Fibroblast of skin of left quadriceps (primary cell): ENCODE measurements at places on chromosomes 5 and 9.

DNA sequence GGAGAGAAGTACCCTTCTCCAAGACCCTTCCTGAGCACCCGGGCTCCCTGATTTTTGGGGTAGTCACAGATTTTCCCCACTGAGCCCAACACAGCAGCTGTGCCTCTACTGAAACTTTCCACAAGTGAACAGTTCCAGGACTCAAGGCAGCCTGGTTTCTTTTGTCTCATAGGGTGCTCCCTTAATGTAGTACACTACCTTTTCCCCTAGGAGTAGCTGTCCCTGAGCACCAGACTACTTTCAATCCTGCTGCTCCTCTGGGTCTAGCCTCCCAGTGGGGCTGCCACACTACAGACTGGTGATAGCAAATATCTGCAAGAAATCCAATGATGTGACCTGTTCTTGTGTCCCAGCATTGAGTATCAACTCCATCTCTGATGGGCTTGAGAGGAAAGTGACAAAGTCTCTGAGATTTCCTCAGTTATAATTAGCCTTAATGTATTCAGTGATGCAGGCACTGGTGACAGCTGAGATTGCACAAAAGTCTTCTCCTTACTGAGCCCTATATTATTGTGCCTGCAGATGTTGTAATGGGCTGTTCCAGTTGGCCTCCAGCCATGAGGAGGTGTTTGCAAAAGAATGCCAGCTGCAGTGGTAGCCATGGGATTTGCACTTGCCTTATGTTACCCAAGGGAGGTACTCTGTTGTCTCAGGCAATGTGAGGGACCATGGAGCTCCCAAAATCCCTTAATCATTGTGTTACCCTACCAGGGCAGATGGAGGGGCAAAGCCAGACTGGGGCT, 1802.5 kb downstream of the EFNA5 start:
- DNase-seq, result no peak

GRCh38 chr5:82331557-82331956, 53.4 kb upstream of the RPS23 start:
- DNase-seq, result no peak

DNA sequence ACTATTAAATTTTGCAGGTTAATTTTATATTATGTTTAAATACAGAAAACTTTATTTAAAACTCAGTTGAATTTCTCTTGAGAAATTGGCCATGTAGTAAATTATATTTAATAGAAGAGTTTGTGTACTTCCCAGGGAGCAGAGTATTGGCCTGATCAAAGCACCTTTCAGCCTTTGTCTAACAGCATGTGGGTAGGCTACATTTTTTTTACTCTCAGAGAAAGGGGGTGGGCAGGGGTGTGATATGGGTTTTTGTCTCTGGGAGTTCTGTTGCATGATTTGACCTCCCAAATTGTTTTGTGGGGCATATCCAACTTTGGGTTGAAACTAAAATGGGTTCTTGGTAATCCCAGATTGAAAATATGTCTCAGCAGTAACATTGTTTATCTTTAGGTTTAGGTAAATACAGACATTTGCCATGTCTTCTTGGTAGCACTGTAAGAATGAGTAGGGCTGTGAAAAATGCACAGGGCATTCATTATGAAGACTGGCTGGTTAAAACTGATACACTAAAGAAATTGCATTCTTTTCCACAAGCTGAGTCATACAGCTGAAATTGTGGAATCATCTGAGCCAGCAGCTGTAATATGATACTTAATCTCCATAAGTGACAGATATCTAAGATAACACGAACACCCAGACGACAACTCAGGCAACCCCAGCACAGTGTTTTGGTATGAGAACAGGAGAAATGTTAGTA, 75.4 kb upstream of the CDKN2B start:
- peak; percentile 88 for DNase-seq

GRCh38 chr5:176526462-176526861, 10.7 kb downstream of the RNF44 start:
- no peak for DNase-seq

DNA sequence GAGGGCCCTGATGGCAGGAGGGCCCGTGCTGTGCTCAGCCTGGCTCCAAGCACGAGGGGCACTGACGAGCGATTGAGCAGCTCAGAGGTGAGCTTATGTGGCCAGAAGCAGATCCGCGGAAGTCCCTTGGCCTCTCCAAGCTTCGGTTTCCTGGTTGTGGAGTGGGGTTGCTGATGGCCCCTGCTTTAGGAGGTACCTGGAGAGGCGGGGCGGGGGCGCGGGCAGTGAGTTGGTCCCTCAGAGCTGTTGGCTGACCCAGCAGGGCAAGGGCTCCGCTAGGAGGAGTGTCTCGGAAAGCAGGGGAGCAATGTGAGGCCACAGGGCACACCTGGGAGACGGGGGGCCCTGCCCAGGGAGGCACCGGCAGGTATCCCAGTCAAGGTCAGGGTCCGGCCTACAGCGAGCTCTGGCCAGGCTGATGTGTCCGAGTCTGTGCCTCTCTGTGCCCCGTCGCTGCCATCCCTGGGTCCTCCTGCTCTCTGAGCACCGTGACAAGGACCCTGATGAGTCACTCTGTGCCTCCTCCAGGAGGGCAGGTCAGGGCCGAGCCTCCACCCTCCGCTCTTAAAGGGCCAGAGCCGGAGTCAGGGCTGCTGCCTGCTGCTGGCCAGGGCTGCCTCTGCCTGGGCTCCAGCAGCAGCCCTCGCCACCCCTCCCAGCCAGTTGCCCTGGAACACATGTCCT, 14.8 kb downstream of the NCS1 start:
- DNase-seq, result no peak

DNA sequence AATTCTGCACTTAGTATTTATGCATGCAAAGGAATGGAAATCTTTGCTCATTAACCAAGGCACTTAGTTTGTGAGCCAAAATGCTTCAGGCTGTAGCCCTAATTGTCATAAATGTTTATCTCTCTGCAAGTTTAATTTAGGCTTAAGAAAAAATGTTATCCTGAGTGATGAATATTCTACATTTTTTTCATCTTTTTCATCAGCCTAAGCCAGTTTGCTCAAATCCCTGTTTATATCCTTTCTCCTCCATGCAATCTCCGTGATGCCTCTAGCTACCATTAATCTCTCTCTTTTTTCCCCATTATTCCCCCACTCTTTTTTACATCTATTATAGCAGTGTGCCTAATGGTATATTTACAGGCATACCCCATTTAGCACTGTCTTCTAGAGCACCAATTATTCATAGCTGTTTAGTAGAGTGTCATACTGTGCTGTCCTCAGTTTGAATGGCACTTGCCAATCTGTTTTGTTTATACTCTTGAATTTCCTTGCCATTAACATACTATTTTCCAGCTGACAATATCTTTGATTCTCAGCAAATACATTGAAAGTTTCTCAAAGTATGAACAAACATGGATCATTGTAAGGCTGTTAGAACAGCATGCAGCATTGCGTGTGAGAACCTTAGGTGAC, 1457.0 kb downstream of the MAT2B start:
- no peak for DNase-seq

DNA sequence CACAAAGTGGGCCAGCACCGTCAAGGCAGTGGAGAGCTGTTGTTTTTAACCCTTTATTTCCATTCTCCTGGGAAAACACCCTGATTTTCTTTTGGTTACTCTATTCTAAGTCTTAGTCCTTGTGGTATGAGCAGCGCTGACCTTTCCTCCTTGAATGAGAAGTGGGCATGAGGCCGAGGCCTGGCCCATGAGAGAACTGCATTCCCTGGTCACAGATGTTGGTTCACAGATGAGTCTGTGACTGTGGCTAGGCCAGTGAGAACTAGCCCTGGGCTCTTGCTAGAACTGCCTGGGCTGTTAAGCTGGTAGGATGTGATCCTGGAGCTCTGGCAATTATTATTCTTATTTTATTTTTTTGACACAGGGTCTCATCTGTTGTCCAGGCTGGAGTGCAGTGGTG, 71.7 kb upstream of the KLF9 start:
- DNase-seq, result no peak

DNA sequence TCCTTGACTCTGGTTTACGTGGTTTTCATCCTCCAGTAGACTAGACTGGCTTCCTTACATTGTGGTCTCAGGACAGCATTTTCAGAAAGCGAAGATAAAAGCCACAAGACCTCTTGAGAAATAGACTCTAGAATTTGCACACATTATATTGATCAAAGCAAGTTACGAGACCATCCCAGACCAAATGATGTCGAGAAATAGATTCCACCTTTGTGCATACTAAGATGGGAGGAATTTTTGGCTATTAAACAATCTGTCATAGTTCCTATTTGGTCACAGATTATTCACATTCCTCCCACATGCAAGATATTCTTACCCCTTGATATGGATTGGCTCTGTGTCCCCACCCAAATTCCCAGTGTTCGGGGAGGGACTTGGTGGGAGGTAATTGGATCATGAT, 65.6 kb downstream of the TEX10 start:
- no peak for DNase-seq

- no peak for DNase-seq
Observed at GRCh38 chr9:137688725-137689124, 69.9 kb downstream of the EHMT1 start.

DNA sequence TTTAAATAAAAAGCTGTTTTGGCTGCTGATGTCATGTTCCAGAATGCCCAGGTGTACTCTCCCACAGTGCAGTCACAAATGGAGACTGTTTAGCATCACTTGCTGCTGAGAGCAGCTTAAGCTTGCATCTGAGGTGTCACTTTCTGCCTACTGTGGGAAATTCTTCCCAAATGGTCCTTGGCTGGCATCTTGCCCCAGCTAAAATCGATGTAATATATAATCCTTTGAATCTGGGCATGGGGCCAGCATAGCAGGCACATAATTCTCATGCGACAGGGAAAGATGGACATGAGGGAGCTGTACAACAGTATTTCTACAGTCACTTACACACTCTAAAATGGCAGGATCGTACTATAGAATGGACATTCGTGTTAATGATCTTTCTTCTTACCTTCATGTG, 144.3 kb downstream of the MACIR start:
- DNase-seq, result no peak

- peak; percentile 13 for DNase-seq
Observed at GRCh38 chr9:7910426-7911020, 110.9 kb upstream of the DMAC1 start.

- DNase-seq, result no peak
Observed at GRCh38 chr5:143605403-143606005, 202.0 kb upstream of the NR3C1 start.

GRCh38 chr5:119651486-119651885, 22.1 kb downstream of the FAM170A start:
- DNase-seq, result no peak

DNA sequence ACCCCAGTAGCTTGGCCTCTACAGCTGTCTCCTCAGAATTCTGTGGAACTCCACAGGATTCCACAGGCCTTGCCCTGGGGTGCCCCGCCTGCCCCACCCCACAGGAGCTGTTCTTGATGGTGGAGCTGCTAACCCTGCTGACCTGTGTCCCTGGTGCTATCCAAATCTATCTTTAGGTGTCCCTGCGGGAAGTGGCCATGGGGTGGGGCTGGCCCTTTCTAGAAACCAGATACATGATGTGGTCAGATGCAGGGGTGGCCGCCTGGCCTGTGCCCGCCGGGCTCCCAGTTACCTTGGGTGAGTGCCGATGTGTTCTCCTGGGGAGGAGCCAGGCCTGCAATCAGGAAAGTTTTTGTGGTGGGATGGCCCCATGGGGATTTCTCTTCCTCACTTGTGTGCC, 34.2 kb downstream of the WNK2 start:
- no peak for DNase-seq

- no peak for DNase-seq
Observed at GRCh38 chr9:111896942-111897600, 457 bp downstream of the UGCG start.

GRCh38 chr9:444528-444927, 229.9 kb downstream of the DOCK8 start:
- no peak for DNase-seq

DNA sequence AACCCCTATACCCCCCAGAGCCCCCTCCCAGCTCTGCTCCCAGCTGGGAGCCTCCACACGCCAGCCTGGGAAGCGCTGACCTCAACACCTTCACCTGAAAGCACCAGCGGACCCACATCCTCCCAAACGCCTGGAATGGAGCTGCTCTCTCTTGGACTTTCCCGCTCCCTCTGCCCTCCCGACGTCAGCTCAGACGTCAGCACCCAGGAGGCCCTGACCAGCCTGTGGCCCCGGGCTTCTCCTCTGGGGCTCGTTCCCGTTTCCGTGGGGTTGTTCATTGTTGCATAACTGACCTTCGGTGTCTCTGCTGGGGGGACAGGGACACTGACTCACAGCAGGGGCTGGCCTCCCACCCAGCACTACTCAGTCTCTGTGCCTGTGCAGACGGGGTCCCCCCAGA, 35.0 kb upstream of the SLC6A3 start:
- DNase-seq, result no peak

GRCh38 chr9:28730111-28730510, 1156.8 kb upstream of the C9orf72 start:
- DNase-seq, result no peak

GRCh38 chr9:32580631-32581300, 7.8 kb upstream of the NDUFB6 start:
- DNase-seq, result no peak

- DNase-seq, result no peak
Observed at GRCh38 chr9:80839821-80840675, 849.3 kb downstream of the TLE1 start.

DNA sequence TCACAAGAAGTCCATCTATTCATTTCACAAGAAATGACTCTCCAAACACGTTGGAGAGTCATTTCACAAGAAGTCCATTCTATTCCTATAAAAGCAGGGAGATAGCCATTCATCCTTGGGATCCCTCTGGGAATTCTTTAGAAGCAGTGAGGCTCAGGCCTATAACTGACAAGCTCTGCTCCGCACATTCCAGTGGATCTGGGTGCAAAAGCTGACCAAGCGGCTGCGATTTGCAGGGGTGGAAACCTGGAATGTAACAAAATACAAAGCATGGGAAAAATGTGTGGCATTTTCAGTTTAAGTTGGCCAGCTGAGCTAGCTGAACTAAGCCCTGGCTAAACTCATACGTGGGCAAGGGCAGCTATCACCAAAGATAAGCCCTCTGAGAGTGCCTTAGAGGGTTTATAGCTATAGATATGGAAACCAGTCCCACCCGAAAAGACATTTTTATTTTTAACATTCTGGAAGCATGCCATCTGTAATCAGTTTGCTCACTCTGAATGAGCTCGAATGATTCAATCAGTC, 8.7 kb downstream of the TAS2R1 start:
- DNase-seq, result peak; percentile 32

DNA sequence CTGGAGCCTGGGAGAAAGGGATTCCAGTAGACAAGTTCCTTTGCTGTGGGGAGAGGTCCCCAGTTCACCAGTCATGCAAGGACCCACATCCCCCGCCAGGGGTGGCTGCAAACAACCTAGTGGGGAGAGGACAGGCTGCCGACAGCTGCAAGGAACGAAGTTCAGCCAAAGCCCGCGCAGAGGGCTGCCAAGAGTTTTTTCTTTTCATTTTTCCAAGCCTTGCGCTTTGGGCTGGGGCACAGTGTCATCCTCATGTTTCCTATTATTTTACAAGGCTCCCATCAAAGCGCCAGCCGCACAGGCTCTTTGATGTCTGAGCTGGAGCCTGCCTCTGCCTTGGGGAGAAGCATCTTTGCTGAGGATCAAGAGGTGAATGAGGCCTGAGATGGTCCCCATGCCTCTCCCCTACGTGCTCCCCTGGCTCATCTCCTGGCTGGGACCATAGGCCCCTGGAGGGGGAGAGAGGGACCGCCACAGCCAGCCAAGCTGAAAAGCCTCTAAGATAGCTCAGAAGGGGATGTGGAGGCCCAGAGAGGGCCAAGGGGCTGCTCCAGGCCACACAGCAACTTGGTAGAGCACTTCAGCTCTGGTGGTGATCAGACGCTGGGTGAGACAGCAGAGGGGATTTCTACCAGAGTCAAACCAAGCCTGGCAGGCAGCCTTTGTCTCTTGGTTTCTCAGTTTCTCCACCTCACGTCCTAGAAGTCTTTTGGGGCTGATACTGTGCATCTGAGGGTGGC, 50.4 kb upstream of the SYNPO start:
- no peak for DNase-seq
